ENCODE measurements at places on chromosomes 12 and 14.

DNA sequence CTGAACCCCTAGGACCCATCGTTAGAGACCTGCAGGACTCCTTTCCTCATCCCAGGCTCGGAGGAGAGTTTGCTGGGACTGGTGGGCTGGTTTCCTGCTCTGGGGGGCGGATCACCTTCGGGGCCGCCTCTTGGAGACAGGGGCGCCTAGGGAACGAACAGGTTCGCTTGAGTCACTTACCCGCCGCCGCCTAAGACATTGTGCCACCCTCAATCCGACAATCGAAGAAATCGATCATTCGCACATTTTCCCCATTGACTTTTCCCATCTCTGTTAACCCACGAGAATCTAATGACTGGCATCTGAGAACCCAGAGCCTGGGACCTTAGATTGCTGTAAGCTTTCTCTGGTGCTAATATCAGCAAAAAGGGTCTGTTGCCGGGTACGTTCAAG lies 322 bp downstream of the SLC39A9 start:
- no peak for DNase-seq

GRCh38 chr14:35386673-35387125 lies 17.9 kb downstream of the NFKBIA start:
- DNase-seq: no peak

DNA sequence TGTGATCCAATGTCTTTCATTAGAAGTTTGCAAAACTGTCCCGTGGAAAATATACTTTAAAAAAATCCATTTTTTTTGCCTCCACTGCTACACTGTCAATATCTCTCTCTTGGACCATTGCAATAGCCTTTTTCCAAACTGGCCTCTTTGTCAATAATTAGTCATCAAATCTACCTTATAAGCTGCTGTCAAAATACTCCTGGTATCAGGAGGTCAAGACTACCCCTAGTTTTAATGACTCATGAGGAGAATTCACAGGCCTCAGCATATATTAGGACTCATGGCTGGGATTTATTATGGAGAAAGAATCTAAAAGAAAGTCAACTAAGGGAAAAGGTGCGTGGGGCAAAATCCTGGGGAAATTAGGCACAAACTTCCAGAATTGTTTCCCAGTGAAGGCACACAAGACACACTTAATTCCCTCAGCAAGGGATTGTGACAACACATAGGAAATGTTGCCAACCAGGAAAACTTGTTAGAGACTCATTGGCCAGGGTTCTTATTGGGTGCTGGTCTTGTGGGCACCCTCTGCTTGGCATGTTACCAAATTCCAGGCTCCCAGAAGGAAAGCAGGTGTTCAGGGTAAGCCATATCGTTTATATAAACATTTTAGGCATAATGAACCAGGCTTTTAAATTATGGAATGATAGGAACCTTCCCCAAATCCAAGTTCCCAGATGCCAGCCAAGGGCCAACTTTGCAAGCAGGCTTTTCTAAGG lies 56.1 kb downstream of the TMEM117 start:
- no peak for DNase-seq

DNA sequence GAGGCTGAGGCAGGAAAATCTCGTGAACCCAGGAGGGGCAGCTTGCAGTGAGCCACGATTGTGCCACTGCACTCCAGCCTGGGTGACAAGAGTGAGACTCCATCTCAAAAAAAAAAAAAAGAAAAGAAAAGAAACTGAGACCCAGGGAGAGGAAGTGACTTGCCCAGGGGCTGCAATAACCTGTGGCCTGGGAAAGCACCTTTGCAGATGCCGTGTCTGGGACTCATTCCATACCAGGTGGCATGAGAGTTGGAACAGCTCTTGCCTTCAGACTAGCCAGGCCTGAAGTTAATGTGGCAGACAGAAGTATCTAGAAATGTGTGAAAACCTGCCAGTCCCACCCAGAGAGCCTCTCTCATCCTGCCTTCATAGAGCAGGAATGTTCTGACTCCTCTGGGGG lies 65.4 kb downstream of the PHETA1 start:
- DNase-seq: no peak

- DNase-seq: no peak
These were observed 827.0 kb downstream of the AACS start for GRCh38 chr12:125892276-125892675.

GRCh38 chr12:111063295-111064026 lies 143.1 kb upstream of the MYL2 start:
- DNase-seq: peak; percentile 89

- no peak for DNase-seq
These were observed 831.1 kb downstream of the LRFN5 start for GRCh38 chr14:42437809-42438208.

- no peak for DNase-seq
These were observed 557 bp upstream of the FICD start for GRCh38 chr12:108514468-108514972.

GRCh38 chr12:112126000-112126438 lies 659 bp downstream of the TRAFD1 start:
- DNase-seq: no peak

GRCh38 chr12:124293286-124294003 lies 1.4 kb upstream of the RFLNA start:
- DNase-seq: no peak

DNA sequence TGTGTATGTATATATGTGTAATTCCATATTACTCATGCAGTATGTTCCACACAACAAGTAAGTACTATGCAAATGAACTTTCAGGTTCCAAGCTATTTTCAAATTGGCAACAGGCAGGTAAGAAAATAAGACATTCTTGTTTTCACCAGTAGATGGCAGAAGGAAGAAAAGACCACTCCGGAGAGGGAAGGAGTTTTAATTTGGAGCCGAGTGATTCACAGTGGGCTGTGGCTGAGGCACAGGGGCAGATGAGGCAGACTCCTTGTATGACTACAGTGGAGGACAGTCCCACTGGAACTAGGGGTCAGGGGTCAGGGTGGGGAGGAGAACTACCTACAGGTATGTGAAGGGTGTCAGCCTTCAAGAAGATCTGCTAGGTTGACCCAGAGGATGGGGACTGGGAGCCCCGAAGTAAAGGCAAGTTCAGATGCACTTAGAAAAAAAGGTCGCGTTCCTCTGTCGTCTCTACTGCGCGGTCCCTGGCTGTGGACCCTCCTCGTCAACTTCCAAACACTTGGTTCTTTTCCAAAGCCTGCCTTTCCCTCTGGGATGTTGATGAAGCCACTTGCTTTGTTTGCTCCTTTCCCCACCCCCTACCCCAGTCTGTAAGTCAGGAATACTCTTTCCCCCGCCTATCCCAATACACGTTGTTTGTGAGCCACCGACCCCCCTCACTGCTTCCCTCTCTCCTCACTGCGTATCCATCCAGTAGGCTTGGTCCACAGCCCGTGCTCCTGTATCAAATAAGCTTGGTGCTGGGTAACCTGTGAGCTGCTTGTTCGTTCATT lies 24.1 kb downstream of the DDX47 start:
- DNase-seq: peak; percentile 91

GRCh38 chr12:113381220-113381619 lies 22.5 kb downstream of the SDS start:
- DNase-seq: no peak

GRCh38 chr12:126404293-126404881 lies 1339.2 kb downstream of the AACS start:
- DNase-seq: no peak

DNA sequence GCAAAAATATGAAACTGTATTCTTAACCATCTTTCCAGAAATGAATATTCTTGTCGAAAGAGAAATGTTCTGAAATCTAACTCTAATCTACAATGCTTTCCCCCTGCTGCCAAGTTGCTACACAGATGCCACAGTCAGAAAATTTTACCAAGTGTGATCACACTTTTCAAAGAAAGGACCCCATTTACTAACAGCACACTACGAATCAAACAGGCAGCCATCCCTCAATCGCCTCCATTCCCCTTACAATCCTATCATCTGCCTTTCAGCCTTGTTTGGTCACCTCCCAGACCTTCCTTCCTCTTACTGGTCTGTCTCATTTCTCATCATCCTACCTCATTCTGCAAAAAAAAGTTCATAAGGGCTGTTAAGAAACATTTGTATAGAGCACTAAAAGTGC lies 190.1 kb downstream of the MED13L start:
- DNase-seq: no peak

GRCh38 chr12:65430006-65430405 lies 151.5 kb downstream of the MSRB3 start:
- DNase-seq: no peak

DNA sequence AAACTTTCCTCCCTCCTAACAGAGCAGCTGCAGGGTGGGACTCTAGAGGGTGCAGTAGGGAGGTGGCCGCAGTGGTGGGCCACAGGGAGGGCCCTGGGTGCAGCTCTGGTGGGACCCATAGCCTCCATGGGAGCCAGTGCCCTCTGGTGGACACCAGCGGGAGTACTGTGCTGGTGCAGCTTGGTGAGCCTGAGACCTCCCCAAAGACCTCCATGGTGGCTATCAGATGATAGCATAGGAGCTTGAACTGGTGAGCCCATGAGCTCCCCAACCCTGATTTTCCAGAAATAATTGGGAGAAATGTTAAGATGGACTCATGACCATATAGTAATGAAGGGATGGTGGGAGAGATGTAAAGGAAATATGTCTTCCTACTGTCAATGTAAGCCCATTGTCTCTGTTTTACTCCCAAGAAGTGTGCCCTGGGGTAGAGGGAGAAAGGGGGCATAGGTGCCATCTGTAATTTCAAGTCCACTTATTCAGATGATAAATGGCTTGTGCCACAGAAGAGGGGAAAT lies 98.7 kb downstream of the GAS2L3 start:
- peak; percentile 17 for DNase-seq

- DNase-seq: no peak
These were observed 299.6 kb upstream of the DCN start for GRCh38 chr12:91482231-91482630.

GRCh38 chr14:92888896-92889295 lies 34.1 kb upstream of the CHGA start:
- DNase-seq: no peak

DNA sequence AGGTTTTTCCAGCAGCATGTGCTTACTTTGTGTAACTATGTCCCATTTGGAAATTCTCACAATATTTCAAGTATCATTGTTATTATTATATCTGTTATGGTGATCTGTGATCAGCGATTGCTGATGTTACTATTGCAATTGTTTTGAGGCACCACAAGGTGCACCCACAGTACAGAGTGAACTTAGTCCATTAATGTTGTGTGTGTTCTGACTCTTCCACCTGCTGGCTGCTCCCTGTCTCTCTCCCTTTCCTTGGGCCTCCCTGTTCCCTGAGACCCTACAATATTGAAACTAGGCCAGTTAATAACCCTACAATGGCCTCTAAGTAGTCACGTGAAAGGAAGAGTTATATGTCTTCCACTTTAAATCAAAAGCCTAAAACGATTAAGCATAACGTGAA lies 153.9 kb downstream of the PIK3C2G start:
- DNase-seq: no peak

DNA sequence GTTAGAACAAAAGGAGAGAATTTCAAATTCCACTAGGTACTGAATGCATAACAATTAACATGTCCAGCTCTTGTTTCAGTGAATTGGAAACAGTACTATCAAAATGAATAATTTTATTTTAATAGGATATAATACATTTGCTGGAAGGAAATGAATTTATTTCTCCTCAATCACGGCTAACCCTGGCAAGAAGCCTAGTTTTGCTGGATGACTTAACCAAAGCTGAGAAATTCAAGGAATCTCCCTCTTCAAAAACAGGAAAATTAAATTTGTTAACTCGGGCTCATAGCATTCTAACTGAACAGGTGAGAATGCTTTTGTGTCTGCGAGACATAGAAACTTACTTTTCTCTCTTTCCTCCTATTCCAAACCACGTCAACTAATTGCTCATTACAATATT lies 163.5 kb upstream of the NEDD1 start:
- DNase-seq: peak; percentile 64

GRCh38 chr14:75822522-75823141 lies 159.2 kb downstream of the TGFB3 start:
- peak; percentile 86 for DNase-seq

DNA sequence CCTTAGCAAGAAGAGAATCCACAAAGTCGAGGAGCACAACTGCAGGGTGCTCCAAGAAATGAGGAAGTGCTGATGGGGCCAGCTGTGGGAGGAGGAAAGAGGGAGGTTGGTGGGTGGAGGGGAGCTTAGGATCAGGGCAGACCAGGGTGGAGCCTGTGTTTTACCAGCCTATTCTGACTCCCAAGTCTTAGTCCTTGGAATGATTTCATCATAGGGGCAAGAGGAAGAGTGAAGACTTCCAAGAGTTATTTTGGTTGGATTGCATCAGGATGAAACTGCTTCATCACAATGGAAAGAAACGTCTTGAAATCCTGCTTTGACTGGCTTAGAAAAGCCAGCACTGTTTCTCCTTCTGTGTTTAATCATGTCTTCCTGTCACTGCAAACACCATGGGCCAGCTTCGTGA lies 194.0 kb downstream of the DPF3 start:
- peak; percentile 94 for DNase-seq

DNA sequence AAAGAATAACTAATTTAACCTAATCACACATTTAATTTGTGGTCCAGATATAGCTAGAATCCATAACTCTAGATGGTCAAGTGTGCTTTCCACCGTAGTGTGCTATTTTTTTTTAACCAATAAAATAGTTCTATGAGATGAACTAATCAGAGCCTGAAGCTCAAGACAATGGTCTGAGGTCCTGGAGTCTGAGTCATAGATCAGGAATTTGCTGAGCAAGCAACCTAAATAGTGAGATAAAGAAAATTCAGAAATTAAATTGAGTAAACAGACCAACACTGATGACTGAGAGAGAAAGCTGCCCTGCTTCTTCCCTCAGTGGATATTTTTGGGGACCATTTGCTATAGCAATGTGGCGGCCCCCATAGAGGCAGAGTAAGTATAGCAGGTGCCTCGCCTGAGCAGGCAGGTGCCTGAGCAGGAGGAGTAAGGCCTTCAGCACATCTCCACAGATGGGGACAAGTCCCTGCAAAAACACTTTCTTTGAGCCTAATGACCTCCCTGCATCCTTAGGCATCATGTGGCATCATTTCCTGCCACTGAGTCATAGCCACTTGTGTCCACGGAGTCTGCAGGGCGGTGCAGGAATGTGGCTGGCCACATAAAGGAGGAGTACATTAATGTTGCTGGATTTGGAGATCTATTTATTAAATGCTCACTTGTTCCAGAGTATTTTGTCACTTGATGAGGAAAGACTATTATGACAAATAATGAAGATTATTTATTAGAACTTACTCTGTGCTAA lies 13.9 kb upstream of the CLEC4E start:
- DNase-seq: peak; percentile 31

DNA sequence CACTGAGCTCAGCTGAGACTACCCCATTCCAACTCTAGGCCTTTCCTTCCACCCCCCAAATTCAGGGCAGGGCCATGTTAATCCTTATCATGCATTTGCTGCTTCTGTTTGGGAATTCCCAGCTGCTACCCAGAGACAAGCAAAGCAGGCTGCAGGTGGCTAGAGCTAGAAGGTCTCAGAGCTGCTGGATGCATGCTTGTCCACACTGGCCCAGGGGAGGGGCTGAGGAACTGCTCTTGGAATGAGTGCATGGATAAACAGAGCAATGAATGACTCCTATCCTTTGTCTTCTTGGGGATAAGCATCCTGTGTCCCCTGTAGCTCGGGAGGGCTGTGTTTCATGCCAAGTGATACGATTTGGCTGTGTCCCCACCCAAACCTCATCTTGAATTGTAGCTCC lies 136.8 kb upstream of the NOS1 start:
- DNase-seq: no peak

- peak; percentile 5 for DNase-seq
These were observed 24.8 kb downstream of the MUCL1 start for GRCh38 chr12:54879150-54879549.
